HFFc6 (cell line): ENCODE measurements at places on chromosomes 2 and 18.
A peak's percentile ranks its signal among the peaks of the same experiment; 100 is the strongest.

DNA sequence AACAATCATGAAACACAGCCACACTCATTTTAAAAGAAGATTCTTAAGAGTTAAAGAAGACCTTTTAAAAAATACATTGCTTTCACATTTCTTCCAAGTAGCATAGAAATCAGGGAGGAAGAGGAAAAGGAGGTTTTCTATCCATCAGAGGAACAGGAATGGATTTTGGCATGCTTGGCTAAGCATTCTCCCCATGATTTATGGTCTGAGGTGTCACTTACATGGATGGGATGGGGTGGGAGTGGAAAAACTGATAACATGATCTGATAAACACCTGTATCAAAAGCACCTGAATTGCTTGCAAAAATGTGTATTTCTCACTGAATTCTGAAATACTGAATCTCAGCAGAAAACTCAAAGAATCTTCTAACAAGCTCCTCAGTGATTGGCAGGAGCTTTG is 265.9 kb downstream of the NRXN1 start:
- no peak for DNase-seq

- peak; percentile 51 for DNase-seq
Measured at GRCh38 chr2:224151161-224151560, 112.1 kb upstream of the SERPINE2 start.

GRCh38 chr2:65504201-65504600 is 71.8 kb upstream of the SPRED2 start:
- DNase-seq: no peak

- no peak for DNase-seq
Measured at GRCh38 chr2:226168496-226169160, 631.0 kb downstream of the IRS1 start.

- no peak for DNase-seq
Measured at GRCh38 chr2:174312581-174313234, 22.0 kb upstream of the SP9 start.

DNA sequence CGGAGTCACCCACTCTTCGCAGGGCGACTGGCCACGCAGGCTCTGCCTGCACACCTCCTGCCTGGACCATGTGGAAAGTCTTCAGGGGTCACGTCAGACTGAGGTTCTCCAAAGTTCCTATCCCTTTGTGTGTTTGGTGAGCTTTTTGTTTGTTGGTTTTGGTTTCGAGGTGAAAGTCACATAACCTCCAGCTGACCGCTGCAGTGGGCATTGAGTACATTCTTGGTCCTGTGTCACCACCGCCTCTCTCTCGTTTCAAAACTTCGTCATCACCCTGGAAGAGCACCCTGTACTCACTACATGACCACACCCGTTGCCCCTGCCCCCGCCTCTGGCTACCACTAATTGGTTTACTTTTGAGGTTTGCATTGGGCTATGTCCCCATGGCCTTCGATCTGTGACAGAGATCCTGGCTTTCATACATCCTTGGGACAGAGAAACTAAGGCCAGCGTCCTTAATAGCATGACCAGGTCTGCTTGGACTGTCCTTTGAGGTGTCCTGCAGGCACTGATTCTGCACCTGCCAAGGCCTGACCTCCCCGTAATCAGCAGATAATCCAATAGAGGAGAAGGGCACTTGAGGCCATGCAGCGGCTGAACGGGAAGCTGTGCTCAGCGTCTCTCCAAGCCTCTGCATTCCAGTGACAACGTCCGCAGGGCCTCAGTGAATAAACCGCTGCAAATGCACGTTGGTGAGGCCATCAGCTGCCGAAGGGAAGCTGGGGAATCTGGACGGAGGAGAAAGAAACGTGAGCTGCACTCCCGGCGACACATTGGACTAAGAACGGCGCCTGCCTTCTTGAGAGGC is 46.8 kb downstream of the SH3BP4 start:
- no peak for DNase-seq

GRCh38 chr2:25090801-25091200 is 48.9 kb downstream of the EFR3B start:
- no peak for DNase-seq

- DNase-seq: no peak
Measured at GRCh38 chr18:73270920-73271634, 403.3 kb upstream of the NETO1 start.

GRCh38 chr2:70746094-70746974 is 21.7 kb downstream of the ADD2 start:
- no peak for DNase-seq

- no peak for DNase-seq
Measured at GRCh38 chr2:143726151-143726845, 597.1 kb downstream of the ARHGAP15 start.

DNA sequence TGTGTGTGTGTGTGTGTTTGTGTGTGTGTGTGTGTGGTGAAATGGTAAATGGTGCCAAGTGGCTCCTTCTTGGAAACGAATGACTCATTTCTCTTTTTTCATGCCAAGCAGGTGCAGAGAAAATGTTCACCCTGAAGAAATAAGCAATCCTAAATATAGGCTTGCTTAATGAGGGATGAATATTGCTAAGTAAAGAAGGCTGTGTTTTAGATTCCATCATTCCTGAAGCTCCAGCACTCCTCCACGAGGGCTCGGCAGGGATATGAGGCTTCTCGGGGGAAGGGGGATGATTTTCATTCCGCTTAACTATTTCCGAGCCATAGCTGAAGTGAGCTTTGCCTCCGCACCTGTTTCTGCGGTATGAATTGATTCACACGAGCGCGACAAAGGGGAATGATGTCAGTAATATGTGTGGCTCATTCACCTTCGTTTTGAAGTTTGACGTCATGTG is 72.9 kb downstream of the TSN start:
- no peak for DNase-seq

DNA sequence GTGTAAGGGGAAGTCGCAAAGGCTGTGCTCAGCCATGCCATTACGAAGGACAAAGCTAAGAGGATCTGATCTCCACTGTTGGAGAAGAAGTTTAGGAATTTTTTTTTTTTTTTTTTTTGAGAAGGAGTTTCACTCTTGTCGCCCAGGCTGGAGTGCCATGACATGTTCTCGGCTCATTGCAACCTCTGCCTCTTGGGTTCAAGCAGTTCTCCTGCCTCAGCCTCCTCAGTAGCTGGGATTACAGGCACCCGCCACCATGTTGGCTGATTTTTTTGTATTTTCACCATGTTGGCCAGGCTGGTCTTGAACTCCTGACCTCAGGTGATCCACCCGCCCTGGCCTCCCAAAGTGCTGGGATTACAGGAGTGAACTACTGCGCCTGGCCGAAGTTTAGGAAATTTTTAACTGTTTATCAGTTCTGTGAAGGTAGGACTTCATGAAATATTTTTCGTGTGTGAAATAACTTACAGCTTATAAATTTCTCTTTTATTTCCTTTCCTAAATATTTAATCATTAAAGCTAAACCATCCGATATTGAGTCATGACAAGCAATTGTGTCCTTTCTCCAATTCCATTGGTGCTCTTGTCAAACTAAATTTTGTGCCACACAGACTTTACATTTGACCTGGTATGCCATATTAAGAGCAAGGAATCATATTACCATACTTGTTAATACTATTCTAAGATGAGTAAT is 22.2 kb downstream of the DDX1 start:
- DNase-seq: no peak

- no peak for DNase-seq
Measured at GRCh38 chr2:15624903-15625302, 33.2 kb downstream of the DDX1 start.

GRCh38 chr2:8954990-8955389 is 48.5 kb downstream of the MBOAT2 start:
- DNase-seq: no peak

DNA sequence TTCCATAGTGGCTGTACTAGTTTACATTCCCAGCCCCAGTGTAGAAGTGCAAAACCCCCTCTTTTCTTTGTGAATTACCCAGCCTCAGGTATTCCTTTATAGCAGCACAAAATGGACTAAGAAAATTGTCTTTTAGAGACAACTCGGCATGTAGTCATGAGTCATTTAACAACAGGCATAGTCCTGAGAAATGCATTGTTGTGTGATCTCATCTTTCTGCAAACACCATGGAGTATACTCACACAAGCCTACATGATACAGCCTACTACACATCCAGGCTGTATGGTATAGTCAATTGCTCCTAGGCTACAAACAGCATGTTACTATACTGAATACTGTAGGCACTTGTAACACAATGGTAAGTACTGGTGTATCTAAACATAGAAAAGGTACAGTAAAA is 44.4 kb upstream of the MBP start:
- peak; percentile 45 for DNase-seq

DNA sequence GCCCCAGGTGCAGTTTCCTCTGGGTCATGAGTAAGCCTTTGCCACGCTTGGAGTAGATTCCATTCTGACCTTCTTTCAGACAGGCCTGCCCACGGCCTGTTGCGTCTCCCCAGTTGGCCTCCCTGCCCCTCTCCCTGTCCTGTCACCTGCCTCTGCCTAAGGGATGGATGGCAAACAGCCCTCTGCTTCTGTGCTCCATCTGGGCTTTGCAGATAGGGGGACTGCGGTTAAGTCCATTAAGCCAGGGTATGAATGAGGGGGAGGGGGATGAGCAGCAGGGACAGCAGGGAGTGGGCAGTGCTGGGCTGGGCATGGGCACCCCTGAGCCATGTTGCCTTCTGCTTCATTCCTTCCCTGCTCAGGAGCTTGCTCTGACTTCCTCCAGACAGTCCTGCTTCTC is 37.6 kb upstream of the B3GNT7 start:
- DNase-seq: no peak

GRCh38 chr2:222240676-222241049 is 58.1 kb downstream of the PAX3 start:
- DNase-seq: no peak

GRCh38 chr2:65553504-65554074 is 121.2 kb upstream of the SPRED2 start:
- no peak for DNase-seq

DNA sequence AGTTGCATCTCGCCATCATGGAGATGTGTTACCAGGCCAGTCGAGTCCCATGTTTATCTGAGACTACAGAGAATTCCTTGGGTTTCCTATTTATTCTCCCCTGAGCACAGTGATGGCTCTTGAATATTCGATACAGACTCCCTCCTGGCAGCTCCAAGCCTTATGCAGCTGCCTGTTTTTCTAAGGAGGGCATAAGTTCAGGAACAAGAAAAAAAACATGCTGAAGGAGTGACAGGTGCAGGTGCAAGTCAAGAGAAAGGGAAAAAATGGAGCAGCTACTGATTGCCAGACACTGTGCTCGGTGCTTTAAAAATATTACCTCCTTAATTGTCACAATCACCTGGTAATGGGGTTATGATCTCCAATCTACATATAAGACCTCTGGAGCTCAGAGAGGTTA is 177.2 kb upstream of the DPP10 start:
- no peak for DNase-seq

GRCh38 chr2:160490733-160491685 is 2.6 kb downstream of the RBMS1 start:
- DNase-seq: no peak

- no peak for DNase-seq
Measured at GRCh38 chr18:9156604-9157249, 20.1 kb downstream of the ANKRD12 start.

- DNase-seq: no peak
Measured at GRCh38 chr18:65941482-65941881, 190.7 kb downstream of the CDH7 start.

GRCh38 chr18:7723558-7723957 is 156.4 kb downstream of the PTPRM start:
- no peak for DNase-seq

DNA sequence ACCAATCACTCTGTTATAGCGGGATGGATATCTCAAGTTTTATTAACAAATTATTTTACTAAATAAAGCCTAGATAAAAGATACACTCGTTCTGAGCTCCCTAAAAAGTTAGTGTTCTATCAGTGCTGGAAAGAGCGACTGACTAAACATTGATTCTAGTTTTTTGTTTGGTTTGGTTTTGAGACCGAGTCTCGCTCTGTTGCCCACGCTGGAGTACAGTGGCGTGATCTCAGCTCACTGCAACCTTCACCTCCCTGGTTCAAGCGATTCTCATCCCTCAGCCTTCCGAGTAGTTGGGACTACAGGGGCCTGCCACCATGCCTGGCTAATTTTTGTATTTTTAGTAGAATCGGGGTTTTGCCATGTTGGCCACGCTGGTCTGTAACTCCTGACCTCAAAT is 73.8 kb upstream of the CDCA7 start:
- no peak for DNase-seq

GRCh38 chr2:48849770-48850169 is 94.2 kb upstream of the LHCGR start:
- no peak for DNase-seq

GRCh38 chr18:9711361-9712129 is 3.4 kb downstream of the RAB31 start:
- no peak for DNase-seq

GRCh38 chr2:10502803-10503107 is 54.6 kb upstream of the ODC1 start:
- no peak for DNase-seq

GRCh38 chr2:147490401-147491261 is 354.2 kb upstream of the ACVR2A start:
- no peak for DNase-seq

GRCh38 chr2:239963646-239964205 is 61.4 kb downstream of the NDUFA10 start:
- DNase-seq: no peak

GRCh38 chr18:44792456-44793061 is 111.9 kb downstream of the SETBP1 start:
- DNase-seq: peak; percentile 28

DNA sequence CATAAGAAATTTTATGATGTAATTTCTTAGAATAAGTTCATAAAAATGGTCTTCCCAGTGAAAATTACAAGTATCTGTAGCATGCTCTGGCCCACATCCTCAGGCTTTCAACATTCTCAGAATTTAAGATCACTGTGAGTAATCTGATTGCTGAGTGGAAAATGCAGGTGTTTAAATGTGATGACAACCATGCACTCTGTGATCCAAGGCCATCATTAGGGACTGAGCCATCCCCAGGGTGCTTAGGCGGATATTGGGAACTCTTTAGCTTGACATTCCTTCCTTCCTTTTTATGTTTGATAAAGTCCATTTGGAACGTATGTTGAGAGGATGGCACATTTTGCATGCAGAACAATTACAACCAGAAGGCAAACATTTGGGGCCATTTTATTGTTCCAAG is 95.5 kb downstream of the ARL4C start:
- no peak for DNase-seq

- no peak for DNase-seq
Measured at GRCh38 chr18:10524507-10525370, 1.1 kb upstream of the NAPG start.

GRCh38 chr18:9613550-9614400 is 584 bp downstream of the PPP4R1 start:
- peak; percentile 33 for DNase-seq

DNA sequence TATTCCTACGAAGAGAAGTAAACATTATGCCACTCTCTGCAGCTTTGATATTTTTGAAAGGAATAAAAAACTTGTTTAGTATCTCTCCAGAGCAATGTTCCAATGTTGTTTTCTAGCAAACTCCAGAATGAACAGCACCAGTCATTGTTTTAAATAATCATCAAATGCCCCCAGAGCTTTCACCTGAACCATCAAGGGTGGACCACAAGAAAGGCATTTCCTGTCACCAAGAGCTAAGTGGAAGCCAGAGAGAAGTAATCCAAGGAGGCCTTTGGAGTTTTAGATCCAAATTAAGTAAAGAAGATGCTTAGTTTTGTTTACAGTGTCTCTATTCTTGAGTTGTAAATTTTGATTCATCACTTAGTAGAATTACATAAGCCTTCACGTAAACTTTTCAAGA is 559.0 kb downstream of the ARHGAP15 start:
- no peak for DNase-seq

GRCh38 chr2:184611361-184612085 is 13.2 kb downstream of the ZNF804A start:
- DNase-seq: peak; percentile 17
